ENCODE measurements at places on chromosomes 3 and 15.

- DNase-seq = no peak
Observed at GRCh38 chr3:157128771-157129681, 30.9 kb downstream of the CCNL1 start.

DNA sequence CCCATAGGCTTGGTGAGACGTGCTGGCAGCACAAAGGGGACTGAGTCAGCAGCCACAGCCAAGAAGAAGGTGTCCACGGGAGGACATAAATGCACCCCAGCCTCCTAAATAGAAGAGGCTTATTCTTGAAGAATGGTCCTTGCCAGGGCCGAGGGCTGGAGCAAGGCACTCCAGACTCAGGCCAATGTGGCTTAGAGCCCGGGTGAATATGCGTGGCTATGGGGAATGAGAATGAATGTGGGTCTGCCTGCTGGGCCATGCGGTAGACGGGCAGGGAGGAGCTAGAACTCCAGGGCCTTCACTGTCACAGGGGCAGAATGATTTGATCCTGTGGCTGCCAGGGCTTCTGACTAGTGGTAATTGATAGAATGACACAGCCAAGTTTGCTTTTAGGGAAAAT is 34.0 kb downstream of the DHX30 start:
- DNase-seq = no peak

- DNase-seq = peak; percentile 93
Observed at GRCh38 chr3:177451301-177451750, 254.0 kb upstream of the TBL1XR1 start.

DNA sequence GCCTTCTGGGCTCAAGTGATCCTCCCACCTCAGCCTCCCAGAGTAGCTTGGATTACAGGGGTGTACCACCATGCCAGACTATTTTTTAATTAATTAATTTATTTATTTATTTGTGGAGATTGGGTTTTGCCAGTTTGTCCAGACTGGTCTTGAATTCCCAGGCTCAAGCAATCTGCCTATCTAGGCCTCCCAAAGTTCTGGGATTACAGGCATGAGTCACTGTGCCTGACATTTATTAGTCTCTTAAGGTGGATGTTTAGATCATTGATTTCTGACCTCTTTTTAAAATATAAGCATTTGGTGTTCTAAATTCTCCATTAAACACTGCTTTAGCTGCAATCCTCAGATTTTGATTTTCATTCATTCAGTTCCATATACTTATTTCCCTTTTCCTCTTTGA is 15.6 kb downstream of the FBXW12 start:
- DNase-seq = no peak

DNA sequence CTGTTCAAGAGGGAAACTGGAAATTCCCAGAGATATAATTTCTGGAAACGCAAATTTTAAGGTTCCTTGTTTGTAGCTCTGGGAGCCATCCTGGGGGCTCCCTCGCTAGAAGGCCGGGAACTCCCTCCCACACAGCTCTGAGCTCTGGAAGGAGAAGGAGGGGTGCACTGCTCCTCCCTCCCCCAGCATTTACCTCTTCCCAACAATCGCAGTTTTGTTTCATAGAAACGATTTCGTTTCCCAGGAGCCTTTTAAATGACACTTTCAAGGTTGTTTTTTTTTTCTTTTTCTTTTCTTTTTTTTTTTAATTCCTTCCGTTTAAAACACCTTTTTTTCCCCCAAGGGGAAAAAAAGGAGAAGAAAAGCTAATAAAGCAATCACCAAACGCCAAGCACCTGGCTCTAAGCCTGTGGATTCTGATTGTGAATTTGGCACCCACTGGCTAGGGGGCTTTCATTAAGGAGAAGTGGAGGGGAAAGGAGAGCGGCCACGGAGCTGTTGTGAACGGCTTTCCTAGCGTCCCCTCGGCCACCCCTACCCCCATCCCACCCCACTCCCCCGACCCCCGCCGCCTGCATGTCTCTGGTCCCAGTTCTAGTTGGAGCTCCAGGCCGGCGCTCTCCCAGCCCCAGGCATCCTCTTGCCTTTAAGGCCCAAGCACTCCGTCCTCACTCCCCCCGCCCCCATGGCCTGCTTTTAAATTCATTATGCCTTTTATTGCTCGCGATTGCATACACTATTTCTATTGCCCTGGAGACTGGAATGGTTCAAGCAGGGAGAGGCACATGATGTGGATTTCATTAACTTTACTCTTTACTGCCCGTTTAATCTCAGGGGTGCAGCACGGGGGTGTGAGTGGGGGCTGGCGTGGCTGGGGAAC is 13.6 kb upstream of the CCDC33 start:
- peak; percentile 82 for DNase-seq

GRCh38 chr3:7144697-7145308 is 283.9 kb downstream of the GRM7 start:
- DNase-seq = no peak

DNA sequence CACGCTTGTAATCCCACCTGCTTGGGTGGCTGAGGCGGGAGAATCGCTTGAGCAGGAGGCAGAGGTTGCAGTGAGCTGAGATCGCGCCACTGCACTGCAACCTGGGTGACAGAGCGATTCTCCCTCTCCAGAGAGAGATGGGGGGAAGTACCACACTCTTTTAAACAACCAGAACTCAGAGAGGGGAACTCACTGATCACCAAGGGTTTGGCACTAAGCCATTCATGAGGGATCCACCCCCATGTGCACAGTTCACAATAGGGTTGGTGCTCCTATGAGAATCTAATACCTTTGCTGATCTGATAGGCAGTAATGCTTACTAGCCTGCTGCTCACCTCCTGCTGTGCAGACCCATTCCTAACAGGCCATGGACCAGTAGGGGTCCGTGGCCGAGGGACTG is 51.6 kb downstream of the QTRT2 start:
- no peak for DNase-seq

- DNase-seq = peak; percentile 53
Observed at GRCh38 chr3:11638495-11639358, 5.0 kb downstream of the VGLL4 start.
